Stimulated activated CD4-positive, alpha-beta T cell treated with anti-CD3 and anti-CD28 coated beads, Interleukin-4, amount 100 ng/mL, for 48 hours (primary cell): ENCODE measurements at places on chromosomes 7 and 10.

DNA sequence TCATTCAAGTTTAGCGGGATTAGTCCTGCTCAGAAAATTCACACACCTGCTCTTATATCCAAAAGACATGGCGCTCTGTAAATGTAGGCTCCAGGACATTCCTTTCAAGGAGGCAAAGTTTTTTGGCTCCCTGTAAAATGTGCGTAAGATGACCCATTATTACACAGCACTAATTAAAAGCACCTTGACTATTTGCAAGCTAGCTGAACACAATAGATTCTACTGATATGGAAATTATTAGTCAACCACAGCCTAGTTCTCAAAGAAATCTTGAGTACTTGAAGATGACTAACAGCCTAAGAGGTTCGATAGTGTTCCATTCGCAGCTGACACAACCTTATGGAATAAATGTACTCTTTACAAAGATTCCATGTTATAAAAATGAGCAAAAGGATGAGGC is 175.2 kb downstream of the BMPER start:
- DNase-seq: no peak

GRCh38 chr7:89029864-89030263 is 234.3 kb upstream of the TEX47 start:
- DNase-seq: no peak

- no peak for DNase-seq
These were observed 15.3 kb downstream of the GPER1 start for GRCh38 chr7:1103009-1103788.

- no peak for DNase-seq
These were observed 239.5 kb downstream of the ELMO1 start for GRCh38 chr7:37209195-37209594.

DNA sequence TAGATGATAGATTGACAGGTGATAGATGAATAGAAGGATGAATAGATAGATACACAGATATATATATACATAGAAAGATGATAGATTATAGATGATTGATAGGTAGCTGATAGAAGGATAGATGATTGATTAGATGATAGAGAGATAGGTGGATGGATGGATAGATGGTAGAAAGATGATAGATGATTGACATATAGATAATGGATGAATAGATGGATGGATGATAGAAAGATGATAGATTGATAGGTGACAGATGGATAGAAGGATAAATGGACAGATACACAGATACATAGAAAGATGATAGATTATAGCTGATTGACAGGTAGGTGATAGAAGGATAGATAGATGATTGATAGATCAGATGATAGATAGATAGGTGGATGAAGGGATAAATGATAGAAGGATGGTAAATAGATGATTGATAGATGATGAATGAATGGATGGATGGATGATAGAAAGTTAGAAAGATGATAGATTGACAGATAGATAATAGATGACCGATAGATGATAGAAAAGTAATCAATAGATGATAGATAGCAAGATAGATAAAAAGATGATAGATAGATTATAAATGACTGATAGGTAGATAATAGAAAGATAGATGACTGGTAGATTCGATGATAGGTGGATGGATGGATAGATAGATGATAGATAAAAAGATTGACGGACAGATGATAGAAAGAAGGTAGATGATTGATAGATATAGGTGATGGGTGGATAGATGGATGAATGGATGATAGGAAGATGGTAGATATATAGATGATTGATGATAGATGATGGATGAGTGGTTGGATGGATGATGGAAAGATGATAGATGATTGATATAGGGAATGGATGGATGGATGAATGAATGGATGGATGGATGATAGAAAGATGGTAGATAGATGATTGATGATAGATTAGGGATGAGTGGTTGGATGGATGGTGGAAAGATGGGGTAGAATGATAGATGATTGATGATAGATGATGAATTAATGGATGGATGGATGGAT is 80.4 kb downstream of the MICALL2 start:
- DNase-seq: no peak

DNA sequence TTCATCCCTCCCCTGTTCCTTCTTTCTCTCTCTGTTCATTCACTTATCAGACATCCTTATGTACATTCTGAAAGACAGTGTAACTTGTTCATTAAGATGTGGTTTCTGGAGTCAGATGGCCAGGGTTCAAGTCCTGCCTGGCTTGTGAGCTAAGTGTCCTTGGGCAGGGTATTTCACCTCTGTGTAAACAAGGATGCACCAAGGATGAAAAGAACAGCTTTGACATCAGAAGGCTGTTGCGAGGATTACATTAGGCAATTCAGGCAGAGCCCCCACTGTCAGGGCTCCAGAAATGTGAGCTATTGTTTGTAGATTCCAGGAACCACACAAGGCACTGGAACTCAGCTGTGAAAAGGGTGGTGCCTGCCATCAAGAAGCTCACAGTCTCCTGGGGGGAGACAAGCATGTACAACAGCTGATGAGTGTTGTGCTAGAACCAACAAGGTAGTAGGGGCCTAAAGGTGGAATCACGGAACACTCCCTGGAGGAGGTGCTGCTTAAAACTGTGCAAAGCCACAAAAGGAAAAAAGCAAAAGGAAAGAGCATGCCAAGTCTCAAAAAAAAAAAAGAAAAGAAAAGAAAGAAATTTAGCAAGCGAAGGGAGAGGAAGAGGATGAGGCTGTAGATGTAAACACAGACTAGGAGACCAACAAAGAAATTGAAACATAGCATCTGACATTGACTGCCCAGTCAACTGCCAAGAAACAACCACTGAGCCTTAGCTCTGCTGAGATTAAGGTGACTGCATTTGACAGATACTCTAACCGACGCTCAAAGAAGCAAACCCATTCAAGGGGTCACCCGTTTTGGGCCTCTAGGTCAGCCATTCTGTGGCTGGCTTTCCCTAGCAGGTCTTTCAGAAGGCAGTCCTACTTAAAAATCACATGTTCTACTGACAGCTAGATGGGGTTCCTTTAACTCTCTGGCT is 12.5 kb downstream of the PDLIM1 start:
- DNase-seq: no peak

GRCh38 chr7:80199051-80199450 is 64.4 kb downstream of the GNAI1 start:
- no peak for DNase-seq

- DNase-seq: no peak
These were observed 58.2 kb downstream of the GRM8 start for GRCh38 chr7:127194571-127194970.

GRCh38 chr10:96747734-96748550 is 27.6 kb upstream of the PIK3AP1 start:
- no peak for DNase-seq

- no peak for DNase-seq
These were observed 51.4 kb upstream of the DNAJC1 start for GRCh38 chr10:22054961-22055360.

DNA sequence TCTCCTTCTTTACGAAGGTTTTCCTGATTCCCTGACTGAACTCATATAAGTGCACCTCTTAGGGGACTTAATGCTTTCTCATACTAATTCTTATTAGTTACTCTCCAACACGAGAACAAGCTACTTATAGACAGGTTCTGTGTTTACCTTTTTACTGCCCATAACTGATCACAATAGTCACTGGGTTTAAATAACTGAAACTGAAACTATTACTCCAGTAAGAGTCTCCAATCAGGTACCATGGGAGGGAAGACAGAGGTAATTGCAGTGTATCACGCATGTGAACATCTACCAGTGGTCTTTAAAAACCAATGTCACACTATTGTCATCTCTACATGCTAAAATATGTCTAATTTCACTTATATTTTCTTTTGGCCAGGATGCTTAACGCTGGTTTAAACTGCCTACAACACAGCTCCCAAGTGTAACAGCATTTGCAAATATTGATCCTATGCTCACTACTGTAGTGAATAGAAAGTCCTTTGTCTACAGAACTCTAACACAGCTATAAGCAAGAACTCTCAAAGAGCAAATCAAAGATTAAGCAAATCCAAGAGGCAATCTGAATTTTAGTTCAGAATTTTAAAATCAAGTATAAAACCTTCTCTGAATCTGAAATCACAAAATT is 3.6 kb downstream of the GDI2 start:
- no peak for DNase-seq

DNA sequence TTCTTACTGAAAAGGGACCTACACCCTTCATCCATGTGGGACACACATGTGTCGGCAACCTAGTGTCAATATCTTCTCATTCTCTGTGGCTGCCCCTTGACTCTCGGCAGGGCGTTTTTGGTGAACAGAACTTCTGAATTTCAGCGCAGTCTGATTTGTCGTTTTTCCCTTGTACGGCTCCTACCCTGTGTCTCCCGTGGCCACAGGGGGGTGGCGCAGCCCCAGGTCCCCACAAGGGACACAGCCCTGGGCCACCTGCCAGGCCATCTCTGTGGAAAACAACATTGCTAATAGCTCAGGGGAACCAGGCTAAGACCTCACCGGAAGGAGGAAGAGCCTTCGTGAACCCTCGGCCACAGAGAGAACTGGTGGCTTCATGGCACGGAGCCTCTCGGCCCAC is 53.1 kb upstream of the NKX6-2 start:
- no peak for DNase-seq

DNA sequence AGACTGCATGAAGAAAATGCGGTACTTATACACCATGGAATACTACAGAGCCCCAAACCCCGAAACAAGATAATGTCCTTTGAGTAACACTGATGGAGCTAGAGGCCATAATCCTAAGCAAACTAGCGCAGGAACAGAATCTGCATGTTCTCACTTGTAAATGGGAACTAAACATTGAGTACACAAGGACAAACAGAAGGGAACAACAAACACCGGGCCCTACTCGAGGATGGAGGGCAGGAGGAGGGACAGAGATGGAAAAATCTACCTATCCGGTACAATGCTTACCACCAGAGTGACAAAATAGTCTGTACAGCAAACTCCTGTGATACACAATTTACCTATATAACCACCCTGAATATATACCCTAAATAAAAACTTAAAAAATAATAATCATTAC is 507.9 kb downstream of the IPMK start:
- DNase-seq: no peak

- no peak for DNase-seq
These were observed 233.8 kb downstream of the KCNMA1 start for GRCh38 chr10:77403761-77404160.

- DNase-seq: no peak
These were observed 160.9 kb upstream of the SEMA3C start for GRCh38 chr7:81079746-81080145.

DNA sequence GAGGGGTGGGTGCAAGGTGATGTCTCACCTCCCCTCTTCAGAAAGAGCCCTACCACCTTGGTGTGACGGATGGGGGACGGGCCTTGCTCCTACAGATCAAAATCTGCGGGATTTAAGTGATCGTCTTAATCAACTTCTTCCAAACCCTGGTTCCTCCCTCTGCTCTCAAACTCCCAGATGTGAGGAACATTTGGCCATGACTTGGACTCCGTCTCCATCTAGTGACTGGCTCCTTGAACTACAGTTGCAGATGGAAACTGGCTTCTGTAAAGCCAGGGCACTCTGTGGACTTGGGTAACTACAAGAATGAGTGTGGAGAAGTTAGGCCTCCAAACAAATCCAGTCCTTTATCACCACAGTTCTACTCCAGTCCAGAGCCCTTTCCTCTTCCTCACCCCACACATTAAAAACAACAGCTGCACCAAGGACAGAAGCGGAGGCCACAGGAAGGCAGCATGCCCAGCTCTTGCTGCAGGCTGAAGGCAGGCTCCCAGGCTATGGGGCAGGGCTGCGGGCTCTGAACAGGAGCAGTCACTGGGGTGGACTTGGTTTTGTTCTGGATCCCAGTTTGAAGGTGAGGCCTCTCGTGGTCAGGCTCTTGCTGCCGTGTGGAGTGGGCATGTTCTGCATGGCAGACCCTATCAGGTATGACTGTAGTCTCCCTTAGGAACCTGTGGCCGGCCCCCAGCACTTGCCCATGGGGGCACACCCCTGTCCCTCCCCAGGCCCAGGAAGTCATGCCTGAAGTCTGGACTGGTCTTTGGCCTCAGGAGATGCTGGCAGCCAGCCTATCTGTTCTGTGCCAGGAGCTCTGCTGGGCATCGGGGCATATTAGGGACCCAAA is 79.4 kb downstream of the VWC2 start:
- DNase-seq: no peak

DNA sequence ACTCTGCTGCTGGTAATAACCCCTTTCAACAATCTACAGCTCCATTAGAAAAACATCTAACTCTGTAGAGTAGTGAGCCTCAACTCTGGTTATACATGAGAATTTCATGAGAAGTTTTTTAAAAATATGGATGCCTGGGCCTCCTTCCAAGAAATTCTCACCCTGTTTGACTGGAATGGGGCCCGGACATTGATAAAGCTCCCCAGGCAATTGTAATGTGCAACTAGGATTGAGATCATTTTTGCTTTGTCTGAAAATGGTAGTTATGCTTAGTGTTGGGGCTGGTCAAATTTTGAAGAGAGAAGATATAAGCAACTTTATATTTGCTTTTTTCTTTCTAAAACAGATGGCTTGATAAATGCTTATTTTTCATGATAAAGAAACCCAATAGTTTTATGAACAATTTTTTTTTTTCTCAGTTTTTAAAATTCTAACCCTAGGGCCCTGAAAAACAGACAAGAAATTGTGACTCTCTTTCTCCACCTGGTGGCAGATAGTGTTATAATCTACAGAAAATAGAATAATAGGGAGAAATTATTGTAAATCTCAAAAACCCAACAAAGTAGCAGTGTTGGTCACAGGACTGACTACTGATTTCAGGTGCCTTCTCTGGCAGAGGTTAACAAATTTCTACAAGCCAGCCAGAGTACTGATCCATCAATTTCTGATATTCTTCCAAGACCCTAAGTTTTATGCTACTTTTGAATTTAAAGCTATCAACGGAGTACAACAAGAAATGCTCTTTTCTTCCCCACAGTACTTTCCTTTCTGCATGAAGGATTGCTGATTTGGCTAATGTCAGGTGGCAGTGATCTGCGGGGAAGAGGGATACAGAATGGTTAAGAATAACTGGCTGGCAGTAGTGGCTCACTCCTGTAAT is 174.8 kb downstream of the DKK1 start:
- DNase-seq: no peak

DNA sequence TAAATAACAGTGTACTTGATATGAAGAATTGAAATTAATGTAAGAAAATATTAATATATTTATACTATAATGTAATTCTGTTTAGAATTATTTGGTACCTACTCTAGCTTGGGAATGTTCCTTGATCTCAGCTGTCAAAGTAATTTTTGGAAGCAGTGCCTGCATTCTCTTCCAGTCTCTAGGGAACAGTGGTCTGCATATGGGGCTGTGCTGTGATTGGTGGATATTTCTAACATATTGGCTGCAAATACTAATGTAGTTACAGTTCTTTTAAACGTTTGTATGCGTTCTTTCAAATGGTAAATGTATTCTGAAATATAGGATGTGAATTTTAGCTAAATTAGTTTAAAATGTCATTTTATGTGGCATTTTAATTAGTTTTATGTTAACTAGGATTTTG is 87.2 kb downstream of the PHF14 start:
- DNase-seq: no peak
